Lung microvascular endothelial cell (primary cell): ENCODE measurements at places on chromosomes 12 and 14. TPM values are rescaled to one million over a fixed set of nuclear protein-coding genes. Genes with fewer than 3 reads are reported as not detected.
A peak's percentile ranks its signal among the peaks of the same experiment; 100 is the strongest.

GRCh38 chr14:57999471-57999870, 133.6 kb upstream of the SLC35F4 start:
- no peak for DNase-seq

- DNase-seq = no peak
These were observed 10.2 kb downstream of the PZP start for GRCh38 chr12:9198012-9198411.

- DNase-seq = peak; percentile 78
These were observed 43.6 kb upstream of the APPL2 start for GRCh38 chr12:105279460-105280056.

GRCh38 chr12:48221645-48222044, 18.6 kb upstream of the OR10AD1 start:
- no peak for DNase-seq

GRCh38 chr12:470133-470532, 10.4 kb downstream of the B4GALNT3 start:
- DNase-seq = no peak

DNA sequence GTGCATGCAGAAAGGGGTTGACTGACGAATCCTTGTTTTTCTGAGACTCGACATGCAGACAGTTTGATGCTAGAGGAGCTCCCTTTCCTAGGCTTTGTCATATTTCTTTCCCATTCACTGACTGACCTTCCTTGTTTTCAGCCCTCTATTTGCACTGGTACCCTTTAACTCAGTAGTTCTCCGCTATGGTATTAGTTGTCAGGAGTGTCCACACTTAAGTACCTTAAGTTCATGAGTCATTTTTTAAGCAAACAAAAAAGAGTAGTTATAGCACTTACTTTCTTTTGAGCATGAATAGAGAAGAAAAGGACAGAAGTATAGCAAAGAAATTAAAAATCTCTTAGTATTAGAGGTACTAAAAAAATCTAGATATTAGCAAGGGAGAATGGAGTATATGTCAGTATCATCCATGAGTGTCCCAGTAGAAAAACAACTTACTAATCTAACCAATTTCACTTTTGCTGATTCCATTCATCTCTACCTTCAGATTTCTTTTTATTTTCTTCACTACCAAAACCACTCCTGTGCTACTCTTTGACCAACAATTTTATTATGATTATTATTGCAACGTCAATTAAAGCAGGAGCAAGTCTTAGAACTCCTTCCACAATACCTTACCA, 8.3 kb downstream of the ATP2B1 start:
- DNase-seq = no peak

GRCh38 chr14:30883508-30884294, 9.3 kb downstream of the COCH start:
- peak; percentile 7 for DNase-seq

SLC10A1 gene
- not detected in 2 replicates for total RNA-seq

MANSC1 gene
- 5.0 and 5.4 TPM in 2 replicates for total RNA-seq

CPNE6 gene
- not detected in 2 replicates for total RNA-seq
